ENCODE measurements at places on chromosomes 5 and 9.

GRCh38 chr9:78030553-78031443 is 813 bp downstream of the GNAQ start:
- DNase-seq: peak; percentile 29

DNA sequence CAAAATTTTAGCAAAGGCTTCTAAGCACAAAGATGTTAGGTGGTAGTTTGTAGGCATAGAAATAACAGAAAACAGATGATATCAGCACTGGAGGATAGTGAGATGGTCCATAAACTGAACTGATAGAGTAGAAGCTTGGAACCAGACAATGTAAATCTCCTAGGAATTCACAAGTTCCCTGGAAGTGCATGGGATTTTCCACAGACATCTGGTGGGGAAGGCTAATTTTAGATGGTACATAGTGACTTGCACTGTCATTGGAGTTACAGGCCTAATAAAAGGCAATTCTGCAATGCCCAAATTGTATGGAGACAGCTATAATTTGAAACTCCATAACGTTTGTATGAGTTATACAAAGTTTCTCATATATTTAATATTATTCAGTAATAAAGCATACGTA is 653.0 kb upstream of the MEF2C start:
- no peak for DNase-seq

DNA sequence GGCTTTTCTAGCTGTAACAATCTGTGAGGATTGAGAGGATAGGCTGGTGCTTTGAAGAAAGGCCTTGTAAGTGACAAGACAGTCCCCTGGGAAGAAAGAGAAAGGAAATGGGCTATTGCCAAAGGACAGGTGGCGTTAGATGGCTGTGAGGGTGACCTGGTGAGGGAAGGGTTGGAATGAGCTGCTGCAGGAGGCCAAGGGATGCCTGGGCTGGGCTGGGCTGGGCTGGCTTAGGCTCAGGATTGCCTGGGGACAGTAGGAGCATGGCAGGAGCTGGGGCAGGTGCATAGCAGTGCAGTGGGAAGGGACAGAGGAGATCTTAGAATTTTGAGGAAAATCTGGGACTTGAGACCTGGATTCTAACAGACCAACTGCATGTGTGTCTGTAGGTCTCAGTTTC is 9.7 kb upstream of the MYOZ3 start:
- no peak for DNase-seq

GRCh38 chr5:147101659-147102369 is 133.0 kb upstream of the STK32A start:
- no peak for DNase-seq

GRCh38 chr5:177389241-177390169 is 5.3 kb downstream of the SLC34A1 start:
- peak; percentile 51 for DNase-seq

GRCh38 chr5:125717209-125717608 is 706.0 kb upstream of the GRAMD2B start:
- no peak for DNase-seq

GRCh38 chr9:75002422-75003023 is 25.6 kb downstream of the CARNMT1 start:
- no peak for DNase-seq

DNA sequence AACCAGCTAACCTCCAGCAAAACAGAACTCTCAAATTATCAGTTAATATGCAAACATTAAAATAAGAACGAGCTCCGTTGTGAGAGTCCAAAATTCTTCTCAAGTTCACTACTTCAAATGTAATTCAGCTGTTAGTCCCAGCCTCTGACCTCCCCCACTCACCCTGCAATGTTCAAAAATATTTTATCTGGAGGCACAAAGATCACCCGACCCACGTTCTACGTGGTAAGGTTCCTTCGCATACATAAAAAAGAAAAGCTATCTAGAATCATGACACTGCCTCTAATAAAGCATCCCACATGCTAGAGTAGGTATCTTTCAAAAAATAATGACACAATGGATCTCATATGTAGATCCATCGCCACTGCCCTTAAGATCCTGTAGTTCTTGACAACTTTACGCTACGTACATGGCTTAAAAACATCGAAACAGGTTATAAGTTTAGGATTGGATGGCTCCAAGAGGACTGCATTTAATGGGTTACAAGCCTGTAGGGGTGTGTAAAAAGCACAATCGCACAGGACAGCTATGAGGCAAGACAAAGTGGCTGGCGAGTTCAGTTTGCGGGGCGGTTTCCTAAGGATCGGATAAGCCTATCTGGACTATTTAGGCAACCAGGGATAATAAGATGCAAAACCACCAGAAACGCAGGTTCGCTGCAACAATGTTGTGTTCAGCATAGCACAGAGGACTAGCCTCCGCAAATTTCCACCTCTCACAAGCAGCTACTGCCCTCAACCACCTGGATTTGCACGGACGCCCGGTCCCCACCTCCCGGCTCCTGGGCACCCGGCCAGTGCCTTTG is 969 bp downstream of the CLK4 start:
- no peak for DNase-seq

- DNase-seq: no peak
These were observed 65.0 kb downstream of the SNCAIP start for GRCh38 chr5:122377026-122377425.

DNA sequence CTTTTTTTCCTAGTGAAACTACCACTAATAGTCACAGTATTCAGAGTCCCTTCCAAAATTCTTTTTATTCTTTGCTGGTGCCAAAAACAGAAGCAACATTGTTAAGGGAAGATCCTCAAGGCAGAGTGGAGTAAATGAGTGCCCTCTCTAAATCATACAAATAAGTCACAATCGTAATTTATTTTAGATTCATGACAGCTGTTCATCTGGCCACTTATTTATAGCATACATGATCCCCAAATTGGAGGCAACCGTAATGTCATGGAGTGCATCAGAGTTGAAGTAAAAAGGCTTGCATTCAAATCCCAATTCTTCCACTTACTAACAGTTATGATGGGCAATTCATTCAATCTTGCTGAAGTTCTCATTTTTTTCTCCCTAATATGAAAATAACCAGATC is 33.4 kb downstream of the POLK start:
- no peak for DNase-seq

DNA sequence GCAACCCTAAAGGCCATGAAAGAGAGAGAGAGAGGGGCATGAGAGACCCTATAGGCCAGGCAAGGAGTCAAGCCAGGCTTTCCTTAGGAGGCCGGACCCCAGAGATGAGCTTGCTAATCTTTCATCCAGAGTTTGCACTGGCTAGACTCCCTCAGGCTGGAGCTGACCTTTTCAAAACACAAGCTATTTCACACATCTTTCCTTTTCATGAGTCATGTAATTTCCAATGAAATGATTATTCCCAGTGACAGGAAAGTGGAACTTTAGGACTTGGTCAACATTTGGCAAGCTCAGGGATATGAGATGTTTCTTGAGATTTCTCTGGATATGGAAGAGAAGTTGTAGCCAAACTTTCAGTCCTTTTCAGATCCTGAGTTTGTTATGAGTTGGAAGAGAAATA is 117.7 kb downstream of the TARS1 start:
- DNase-seq: no peak

DNA sequence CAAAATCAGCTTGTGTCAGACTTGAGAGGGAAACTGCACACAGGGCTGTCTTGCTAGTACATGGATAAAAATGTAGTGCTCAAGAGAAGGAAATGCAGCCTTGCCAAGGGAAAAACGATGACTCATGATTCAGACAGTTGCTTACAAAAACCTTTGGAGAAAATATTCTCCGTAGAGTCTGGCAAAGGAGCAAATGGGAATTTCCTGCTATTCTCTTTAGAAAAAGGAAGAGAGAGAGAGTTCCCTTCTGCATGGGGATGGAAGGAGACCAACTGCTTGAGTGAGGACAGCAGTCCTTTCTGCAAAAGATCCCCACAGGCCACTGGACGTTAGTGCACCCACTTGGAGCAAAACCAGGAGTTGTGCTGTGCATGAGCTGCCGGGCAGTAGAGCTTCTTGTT is 7.6 kb downstream of the IFNB1 start:
- no peak for DNase-seq

- no peak for DNase-seq
These were observed 88.6 kb upstream of the MYO10 start for GRCh38 chr5:17024686-17025180.

- no peak for DNase-seq
These were observed 37.2 kb upstream of the HNRNPA0 start for GRCh38 chr5:137791387-137791786.

DNA sequence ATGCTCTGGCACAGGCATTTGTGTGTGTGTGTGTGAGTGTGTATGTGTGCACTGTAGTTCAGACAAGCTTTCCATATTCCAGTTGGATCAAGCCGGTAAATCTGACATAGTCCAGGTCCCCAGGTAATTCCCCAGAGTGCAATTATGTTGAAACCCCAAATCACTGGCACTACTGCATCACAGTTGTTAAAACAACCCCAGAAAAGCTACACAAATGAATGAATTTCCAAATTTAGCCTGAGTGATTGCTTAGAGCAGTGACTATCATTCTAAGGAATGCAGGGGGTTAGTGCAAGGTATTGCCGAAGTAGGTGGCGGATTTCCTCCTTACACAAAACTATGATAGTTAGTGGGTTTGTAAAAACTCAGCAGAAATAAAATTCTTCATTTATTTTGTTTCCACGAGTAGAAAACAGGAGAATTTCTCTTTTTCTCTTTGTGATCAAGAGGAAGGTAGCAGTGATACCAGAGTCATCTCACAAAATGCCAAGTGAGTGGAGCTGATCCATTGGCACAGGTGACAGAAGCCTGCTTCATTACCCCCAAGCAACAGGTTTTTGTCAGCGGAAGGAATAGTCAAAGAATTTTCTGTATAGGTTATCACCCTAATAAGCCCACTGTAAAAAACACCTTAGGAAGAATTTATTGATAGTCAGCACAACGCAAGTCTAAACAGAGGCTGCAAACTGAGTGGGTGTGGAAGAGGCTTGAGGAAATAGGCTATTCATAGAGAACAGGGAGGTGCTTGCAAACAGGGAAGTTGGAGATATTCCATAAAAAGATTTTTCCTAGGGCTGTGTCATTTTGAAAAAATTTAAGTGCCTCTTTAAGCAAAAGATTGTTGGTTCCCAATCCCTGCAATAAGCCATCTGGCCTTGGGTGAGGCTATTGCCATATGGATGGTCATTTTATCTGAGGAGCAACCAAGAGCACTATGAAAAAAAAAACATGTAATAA is 385.1 kb downstream of the CHSY3 start:
- no peak for DNase-seq

- no peak for DNase-seq
These were observed 76.8 kb downstream of the MRPL36 start for GRCh38 chr5:1722877-1723276.

GRCh38 chr9:76191493-76191892 is 202.7 kb downstream of the RFK start:
- no peak for DNase-seq

GRCh38 chr5:138819081-138819480 is 56.1 kb downstream of the LRRTM2 start:
- DNase-seq: no peak

DNA sequence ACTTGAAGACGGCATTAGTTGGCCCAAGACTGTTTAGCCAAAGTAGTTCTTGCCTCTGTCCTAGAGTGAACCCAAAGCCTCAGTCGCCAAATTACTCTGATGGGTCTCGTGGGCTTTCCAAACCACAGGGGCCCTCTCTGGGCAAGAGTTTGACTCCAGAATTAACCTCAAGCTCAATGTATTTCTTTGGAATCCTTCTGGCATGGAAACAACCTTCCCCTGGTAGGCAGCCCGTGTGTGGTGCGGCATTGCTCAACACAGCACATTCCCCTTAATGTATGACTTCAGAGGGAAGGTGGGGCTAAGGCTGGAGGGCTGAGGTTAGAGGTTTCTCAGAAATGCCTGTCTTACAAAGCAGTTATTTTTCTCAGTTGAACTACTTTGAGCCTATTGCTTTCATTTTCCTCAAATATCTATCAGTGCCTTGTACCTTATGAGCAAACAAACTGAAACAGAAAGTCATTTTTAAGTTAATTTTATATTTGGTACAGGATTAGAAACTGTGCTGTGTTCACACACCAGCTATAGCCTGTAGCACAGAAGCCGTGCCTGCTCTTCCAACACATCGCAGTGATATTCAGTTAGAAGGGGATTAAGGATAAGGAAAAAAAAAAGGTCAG is 123.9 kb upstream of the HAPLN1 start:
- peak; percentile 0 for DNase-seq

DNA sequence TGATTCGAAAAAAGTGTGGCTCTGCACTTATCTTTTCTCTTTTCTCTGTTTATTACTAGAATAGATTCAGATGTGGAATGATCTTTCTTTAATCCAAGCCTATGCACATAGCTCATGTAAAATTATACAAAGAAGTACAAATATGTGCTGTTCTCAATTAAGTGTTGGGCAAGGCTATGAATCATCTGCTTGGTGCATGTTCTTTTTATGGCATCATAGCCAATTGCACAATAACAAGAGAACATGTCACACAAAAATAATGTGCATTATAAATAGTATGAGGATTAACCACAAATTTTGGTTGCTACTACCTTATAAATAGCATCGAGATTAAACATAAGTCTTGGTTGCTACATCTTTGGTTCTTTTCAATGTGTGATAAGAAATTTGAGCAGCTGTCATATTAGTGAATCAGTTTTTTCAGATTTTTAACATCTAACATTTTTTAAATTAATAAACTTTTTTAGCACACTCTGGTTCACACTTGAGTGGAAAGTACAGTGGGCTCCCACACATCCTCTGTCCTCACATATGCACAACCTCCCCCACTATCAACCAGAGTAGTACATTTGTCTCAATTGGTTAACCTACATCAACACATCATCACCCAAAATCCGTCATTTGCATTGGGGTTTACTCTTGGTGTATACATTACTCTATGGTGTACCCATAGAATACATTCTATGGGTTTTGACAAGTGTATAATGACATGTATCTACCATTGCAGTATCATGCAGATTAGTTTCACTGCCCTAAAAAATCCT is 6.8 kb upstream of the RECK start:
- DNase-seq: no peak

DNA sequence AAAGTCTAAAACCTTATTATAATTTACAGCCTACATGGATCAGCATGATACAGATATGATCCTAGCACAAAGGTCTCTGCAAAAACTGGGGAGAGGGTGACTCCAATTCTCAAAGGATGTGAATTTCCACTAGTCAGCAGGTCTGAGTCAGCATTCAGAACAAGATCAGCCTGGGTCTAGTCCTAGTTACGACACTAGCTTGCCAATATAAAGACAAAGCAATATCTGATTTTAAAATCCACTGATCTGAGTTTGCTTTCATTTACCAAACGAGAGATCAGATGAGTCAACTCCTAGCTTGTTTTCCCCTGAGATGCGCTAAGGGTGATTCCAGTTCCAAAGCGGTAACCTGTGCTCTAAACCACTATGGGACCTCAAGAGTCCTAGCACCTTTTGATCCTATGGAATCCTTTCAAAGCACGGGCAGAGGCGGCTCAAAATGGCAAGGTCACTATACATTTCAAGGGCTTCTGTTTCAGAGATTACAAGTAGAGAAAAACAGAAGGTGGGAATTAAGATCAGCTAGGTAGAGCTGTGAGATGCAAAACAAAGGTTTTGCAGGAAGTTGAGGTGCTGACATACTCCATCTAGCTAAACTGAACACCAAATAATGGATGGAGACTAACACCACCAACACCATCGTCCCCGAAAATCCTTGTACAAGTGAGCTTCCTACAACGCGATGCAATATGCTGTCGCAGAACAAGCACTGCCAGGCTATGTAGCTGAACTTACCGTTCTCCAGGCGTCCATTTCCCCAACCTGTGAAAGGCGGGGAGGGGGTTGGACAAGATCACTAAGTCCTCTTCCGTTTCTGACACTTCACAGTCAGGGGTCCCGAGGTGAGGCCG is 906 bp downstream of the SLC25A51 start:
- DNase-seq: no peak
